ENCODE measurements at places on chromosomes 5 and 9. TPM values are rescaled to one million over a fixed set of nuclear protein-coding genes. Genes with fewer than 3 reads are reported as not detected.
A peak's percentile ranks its signal among the peaks of the same experiment; 100 is the strongest.

The SH3GL2 gene
- not detected for total RNA-seq

The PCDHGA11 gene
- total RNA-seq: 0.39 TPM

The SMIM32 gene
- total RNA-seq: 0.31 TPM

The SPARC gene
- total RNA-seq: 228 TPM

The FBXL7 gene
- not detected for total RNA-seq

The CSF2 gene
- not detected for total RNA-seq

DNA sequence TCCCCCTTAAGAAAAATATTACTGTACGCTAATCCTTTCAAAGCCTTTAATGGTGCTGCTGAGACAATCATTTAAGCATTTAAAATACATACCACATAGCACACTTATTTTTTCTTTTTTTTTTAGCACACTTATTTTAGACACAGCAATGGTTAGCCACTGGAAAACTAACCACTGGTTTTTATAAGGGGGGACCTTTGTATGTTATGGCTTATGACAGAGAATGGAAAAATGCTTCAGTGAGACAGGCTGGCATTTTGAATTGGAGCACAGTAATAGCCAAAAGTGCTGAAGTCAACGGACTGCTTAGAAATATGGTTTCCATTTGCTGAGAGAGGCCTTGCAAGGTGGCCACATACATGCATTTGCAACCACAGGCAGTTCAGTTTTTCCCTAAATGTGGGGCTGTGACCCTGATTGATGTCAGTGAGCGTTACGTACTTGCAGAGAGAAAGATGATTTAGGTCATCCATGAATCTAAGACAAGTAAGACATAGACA lies 28.5 kb downstream of the AOPEP start:
- no peak for DNase-seq
- H3K27me3 ChIP-seq: no peaks in the 10 kb centered on the region
- H3K27ac ChIP-seq: no peak overlapping the region
- no peak overlapping the region for H3K4me3 ChIP-seq
- no peaks in the 10 kb centered on the region for H3K4me1 ChIP-seq
- H3K36me3 ChIP-seq: no peaks in the 10 kb centered on the region

GRCh38 chr9:98091735-98092612 lies 27.0 kb downstream of the TRIM14 start:
- no peaks in the 10 kb centered on the region for H3K27me3 ChIP-seq
- H3K36me3 ChIP-seq: no peaks in the 10 kb centered on the region
- no peak overlapping the region for H3K27ac ChIP-seq
- H3K4me1 ChIP-seq: no peaks in the 10 kb centered on the region
- no peak overlapping the region for H3K4me3 ChIP-seq

GRCh38 chr5:83800201-83800600 lies 79.5 kb upstream of the HAPLN1 start:
- DNase-seq: no peak
- H3K36me3 ChIP-seq: no peaks in the 10 kb centered on the region
- no peaks in the 10 kb centered on the region for H3K4me1 ChIP-seq
- H3K4me3 ChIP-seq: no peak overlapping the region

GRCh38 chr5:102223542-102224477 lies 72.3 kb downstream of the SLCO4C1 start:
- no peaks in the 10 kb centered on the region for H3K4me1 ChIP-seq
- H3K27ac ChIP-seq: no peak overlapping the region
- DNase-seq: peak; percentile 22
- H3K4me3 ChIP-seq: no peak overlapping the region

DNA sequence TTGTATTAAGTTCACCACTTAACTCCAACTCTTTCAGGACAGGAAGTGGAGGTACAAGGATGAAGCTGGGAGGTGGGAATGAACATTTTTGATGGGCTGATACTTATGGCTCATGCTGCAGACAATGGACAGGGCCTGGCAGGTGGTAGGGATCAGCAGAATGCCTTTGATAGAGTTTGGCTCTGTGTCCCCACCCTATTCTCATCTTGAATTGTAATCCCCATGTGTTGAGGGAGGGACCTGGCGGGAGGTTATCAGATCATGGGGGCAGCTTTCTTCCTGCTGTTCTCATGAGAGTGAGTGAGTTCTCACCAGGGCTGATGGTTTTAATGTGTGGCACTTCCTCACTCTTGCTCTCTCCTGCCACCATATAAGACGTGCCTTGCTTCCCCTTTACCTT lies 87.3 kb upstream of the PRLR start:
- no peak for DNase-seq
- no peaks in the 10 kb centered on the region for H3K36me3 ChIP-seq
- no peak overlapping the region for H3K27ac ChIP-seq
- no peaks in the 10 kb centered on the region for H3K4me1 ChIP-seq
- no peaks in the 10 kb centered on the region for H3K27me3 ChIP-seq

DNA sequence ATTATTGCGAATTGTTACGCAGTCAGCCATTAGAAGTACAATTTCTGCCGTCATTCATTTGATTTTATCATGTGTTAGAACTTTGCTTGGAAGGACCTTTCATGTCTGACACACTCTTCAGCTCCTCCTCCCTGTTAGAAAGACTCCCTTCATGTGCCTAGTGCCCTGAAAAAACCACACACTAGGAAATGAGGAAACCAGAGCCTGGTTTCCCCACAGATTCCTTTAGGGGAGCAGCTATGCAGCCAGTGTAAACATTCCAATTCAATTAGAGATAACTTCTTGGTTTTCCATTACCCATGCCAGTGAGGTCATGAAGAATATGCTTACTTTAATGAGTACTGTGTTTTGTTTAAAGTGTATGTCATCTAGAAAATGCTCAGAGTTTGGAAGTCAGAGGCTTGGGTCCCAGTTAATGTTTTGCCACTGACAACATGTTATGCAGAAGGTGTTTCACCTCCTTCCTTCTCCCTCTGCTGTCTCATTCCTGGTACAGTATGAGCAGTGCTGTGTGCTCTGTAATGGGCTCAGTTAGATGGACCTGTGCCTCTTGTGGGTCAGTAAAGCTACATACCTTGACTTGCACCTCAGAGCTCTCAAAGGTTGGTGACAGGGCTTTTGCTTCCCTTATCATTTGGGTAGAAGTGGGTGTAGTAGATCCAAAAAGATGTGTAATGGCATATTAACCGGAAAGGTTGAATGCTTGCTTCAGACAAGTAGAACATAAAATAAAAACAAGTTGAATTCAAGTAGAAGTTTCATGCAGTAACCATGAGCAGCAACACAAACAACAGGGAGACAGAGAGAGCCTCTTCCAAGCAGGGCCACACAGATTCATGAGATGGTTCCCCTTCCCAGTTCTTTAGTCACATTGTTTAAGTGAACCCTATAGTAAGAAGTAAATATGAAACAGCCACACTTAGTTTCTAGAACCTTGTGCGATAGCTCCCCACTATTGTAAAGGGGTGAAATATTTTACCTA lies 52.6 kb upstream of the TNFAIP8 start:
- no peaks in the 10 kb centered on the region for H3K27me3 ChIP-seq
- no peaks in the 10 kb centered on the region for H3K36me3 ChIP-seq
- no peak overlapping the region for H3K4me3 ChIP-seq
- no peak overlapping the region for H3K27ac ChIP-seq
- DNase-seq: no peak
- H3K4me1 ChIP-seq: peaks cover 14% of the 10 kb centered on the region

DNA sequence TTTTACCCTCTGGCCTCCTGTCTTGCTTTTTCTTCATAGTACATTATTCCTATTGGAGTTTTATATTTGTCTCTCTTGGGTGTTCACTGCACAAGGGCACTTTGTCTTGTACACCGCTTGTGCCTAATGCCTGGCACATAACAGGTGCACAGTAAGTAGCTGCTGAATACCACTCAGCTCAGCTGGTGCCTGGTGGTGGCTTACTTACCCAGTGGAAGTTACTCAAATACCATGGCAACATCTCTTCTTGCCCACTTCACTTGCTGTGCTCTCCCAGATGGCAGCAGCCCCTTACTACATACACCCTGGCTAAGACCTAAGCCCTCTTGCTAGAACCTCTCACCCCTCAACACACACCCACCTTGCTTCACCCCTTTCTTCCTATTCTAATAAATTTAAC lies 11.3 kb upstream of the SKP1 start:
- H3K4me1 ChIP-seq: no peaks in the 10 kb centered on the region
- H3K27me3 ChIP-seq: no peaks in the 10 kb centered on the region
- H3K36me3 ChIP-seq: no peaks in the 10 kb centered on the region
- no peak overlapping the region for H3K27ac ChIP-seq
- no peak for DNase-seq
- H3K4me3 ChIP-seq: no peak overlapping the region

- H3K36me3 ChIP-seq: no peaks in the 10 kb centered on the region
- no peak overlapping the region for H3K4me3 ChIP-seq
- no peaks in the 10 kb centered on the region for H3K4me1 ChIP-seq
- no peak for DNase-seq
- H3K27ac ChIP-seq: no peak overlapping the region
Measured at GRCh38 chr5:96006291-96006690, 44.6 kb upstream of the ELL2 start.

GRCh38 chr9:96460470-96460869 lies 10.5 kb downstream of the HABP4 start:
- no peak for DNase-seq
- no peaks in the 10 kb centered on the region for H3K4me1 ChIP-seq
- H3K4me3 ChIP-seq: no peak overlapping the region
- peaks cover 2% of the 10 kb centered on the region for H3K36me3 ChIP-seq
- no peaks in the 10 kb centered on the region for H3K27me3 ChIP-seq
- no peak overlapping the region for H3K27ac ChIP-seq

DNA sequence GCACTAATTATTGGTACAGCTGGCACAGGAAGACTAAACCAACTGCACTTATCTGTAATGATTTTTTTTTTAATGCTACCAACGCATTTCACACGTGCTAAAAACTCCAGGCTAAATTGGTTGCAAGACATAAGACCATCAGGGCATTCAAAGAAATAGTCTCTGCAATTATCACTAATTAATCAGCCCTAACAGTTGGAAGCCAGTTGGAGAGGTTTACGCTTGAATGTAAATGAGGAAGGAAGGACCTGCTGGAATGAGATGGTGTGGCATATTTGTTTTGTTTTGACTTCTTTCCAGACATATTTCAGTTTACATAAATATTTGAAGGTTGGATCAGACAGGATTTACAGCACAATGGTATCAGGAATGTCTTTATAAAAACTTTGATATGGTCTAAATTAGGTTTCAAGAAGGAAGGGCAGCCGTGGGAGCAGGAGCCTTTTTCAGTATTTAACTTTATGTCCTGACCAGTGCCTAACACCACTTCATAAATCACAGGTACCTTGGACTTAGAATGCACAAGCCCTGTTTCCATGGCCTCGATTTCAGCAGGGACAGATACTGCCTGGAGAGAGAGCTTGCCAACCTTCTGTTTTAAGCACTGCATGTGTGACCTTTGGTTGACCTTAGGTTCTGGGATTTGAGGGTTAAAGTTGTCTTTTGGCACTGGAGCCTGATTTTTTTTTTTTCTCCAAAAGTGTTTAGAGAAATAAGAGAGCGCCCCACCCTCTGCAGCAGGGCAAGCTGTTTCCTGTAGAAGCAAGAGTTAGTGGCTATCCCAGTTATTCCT lies 199.8 kb upstream of the MAP3K1 start:
- no peaks in the 10 kb centered on the region for H3K4me1 ChIP-seq
- H3K4me3 ChIP-seq: no peak overlapping the region
- DNase-seq: no peak
- no peak overlapping the region for H3K27ac ChIP-seq

All from Panc1 (cell line).